ENCODE measurements at places on chromosomes 11 and 22. TPM values are rescaled to one million over a fixed set of nuclear protein-coding genes. Genes with fewer than 3 reads are reported as not detected.

The YPEL1 gene
- total RNA-seq: 1.3 TPM

DNA sequence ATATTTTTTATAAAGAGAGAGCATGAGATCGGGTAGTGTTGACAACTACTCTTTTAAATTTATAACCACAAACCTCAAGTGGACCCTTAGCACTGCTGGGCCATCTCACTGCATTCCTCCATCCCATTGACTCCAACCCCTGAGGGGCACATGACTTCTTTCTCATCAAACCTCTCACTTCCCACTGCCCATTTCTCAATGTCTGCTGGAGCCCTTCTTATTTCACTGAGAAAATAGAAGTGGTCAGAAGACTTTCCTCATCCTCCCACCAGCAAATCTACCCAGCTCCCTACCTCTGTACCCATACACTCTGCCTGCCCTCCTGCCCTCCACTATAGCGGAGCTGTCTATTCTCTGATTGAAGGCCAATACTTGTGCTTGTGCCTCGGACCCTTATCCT lies 370.6 kb upstream of the MPPED2 start:
- DNase-seq: no peak

- DNase-seq: no peak
Measured at GRCh38 chr11:68685656-68686380, 1.5 kb downstream of the GAL start.

The SHANK3 gene
- total RNA-seq: 4.5 TPM

DNA sequence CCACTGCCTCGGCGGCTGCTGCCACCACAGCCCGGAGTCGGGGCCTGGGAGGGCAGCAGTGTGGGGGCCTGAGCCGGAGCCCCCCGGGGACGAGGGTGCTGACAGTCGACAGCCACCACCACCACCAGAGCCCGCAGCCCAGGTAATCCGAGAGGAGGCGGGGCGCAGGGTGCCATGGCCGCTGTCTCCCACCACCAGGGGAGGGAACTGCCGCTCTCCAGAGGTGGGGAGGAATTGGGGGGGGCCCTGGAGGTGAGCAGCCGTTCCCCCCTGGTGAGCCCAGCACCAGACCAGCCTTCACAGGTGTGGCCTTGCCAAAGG lies 12.6 kb downstream of the TRIOBP start:
- DNase-seq: no peak

- no peak for DNase-seq
Measured at GRCh38 chr22:37469416-37470086, 16.6 kb downstream of the MFNG start.

The PATE4 gene
- total RNA-seq: not detected

GRCh38 chr11:129266536-129266935 lies 74.4 kb upstream of the ARHGAP32 start:
- no peak for DNase-seq

GRCh38 chr11:8092587-8093424 lies 11.8 kb downstream of the TUB start:
- peak; percentile 64 for DNase-seq

DNA sequence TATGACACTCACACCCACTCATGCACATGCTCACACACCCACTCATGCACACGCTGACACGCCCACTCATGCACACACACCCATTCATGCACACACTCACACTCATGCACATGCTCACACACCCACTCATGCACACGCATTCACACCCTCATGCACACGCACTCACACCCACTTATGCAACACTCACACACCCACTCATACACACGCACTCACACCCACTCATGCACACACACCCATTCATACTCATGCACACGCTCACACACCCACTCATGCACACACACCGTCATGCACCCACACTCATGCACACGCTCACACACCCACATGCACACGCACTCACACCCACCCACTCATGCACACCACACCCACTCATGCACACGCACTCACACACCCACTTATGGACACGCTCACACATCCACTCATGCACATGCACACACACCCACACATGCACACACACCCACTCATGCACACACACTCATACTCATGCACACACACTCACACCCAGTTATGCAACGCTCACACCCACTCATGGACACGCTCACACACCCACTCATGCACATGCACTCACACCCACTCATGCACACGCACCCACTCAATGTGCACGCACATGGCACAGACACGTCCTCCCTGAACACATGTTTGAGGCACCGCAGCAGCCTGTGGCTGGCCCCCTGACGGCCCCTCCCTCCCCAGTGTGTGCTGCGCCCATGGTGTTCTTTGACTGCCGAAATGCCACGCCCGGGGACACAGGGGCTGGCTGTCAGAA lies 17.9 kb downstream of the MUC5AC start:
- no peak for DNase-seq

- peak; percentile 31 for DNase-seq
Measured at GRCh38 chr11:44785856-44786607, 59.3 kb downstream of the TSPAN18 start.

DNA sequence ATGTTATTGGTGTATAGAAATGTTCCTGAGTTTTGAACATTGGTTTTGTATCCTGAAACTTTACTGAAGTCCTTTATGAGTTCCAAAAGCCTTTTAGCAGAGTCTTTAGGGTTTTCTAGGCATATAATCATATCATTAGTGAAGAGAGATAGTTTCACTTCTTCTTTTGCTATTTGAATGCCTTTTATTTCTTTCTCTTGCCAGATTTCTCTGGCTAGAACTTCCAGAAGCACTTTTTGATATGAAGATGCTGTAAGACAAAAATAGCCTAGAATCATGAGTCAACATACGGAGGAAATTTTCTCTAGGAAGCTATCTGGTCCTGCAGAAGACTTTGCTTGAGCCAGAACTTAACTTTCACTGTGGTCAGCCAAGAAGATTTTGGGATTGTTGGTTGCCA lies 86.7 kb upstream of the IZUMO1R start:
- DNase-seq: no peak

The FJX1 gene
- total RNA-seq: 12.0 TPM

- DNase-seq: no peak
Measured at GRCh38 chr22:40648386-40648785, 11.9 kb upstream of the MRTFA start.

The SEZ6L gene
- not detected for total RNA-seq

- no peak for DNase-seq
Measured at GRCh38 chr22:26168939-26169314, 335 bp upstream of the SEZ6L start.

All from Caco-2 (cell line).